Activated CD8-positive, alpha-beta T cell treated with anti-CD3 and anti-CD28 coated beads for 36 hours (primary cell): ENCODE measurements at places on chromosomes 1 and 21.

DNA sequence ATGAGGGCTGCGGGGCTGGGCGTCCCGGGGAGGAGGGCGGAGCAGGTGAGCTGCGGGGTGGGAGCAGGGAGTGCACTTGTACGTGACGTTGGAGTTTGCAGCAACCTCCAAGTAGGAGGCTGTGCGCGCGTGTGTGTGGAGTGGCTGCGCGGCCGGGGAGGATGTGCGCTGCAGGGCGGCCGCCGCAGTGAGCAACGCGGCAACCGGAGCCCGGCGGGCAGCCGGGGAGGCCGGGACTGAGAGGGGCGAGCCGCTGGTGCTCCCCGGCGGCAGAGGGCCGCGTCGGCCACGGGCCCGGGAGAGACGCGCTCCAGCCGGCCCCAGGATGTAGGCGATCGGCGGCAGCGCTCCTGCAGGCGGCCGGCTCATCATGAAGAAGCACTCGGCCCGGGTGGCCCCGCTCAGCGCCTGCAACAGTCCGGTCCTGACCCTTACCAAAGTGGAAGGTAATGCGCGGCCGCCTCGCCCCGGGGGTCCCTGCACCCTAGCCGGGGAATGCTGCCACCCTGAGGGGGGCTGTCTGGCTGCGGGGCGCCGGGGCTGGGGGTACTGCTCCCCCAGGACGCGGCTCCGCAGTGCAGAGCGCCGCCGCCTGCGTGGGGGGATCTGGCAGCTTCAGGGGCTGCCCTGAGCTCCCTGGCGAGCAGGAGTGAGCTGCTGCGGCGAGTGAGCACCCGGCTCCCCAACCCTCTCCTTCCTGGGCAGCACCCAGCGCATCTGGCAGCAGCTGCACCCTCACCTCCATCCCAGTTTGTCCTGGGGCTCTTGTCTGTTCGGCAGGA lies 158.9 kb upstream of the COA6 start:
- DNase-seq, result peak; percentile 36

DNA sequence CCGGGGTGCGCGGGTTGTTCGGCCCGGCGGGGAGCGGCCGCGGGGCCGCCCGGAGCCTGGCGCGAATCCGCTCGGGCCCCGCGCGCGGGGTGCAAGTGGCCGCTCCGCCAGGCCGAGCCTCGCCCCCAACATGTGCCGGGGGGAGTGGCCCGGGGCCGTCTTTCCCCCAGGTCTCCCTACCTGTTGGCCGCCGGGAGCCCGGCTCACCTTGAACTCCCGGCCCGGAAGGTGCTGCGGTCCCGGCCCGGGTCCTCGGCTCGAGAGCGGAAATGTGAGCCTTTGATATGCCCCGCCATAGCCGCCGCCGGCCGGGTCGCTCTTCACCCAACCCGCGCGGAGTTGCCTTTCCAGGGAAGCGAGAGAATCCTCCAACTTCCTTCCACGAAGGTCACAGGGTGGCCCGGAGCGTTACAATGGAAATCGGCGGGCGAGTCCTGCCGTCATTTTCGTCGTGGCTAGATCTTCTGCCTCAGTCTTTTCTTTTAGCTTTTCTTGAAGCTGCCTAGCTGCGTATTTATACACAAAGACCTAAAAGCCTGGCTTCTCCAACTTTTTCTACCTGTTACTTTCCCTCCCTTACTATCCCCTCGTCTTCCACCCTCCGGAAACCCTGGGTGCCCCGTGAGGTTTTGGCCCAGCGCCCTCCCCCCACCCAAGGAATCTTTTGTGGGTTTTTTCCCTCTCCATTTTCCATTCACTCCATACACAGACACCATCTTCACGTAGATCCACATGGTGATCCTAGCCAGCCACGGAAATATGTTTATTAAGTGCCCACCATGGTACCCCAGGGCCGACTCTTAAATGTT lies 867 bp downstream of the PTGFRN start:
- DNase-seq, result peak; percentile 60

DNA sequence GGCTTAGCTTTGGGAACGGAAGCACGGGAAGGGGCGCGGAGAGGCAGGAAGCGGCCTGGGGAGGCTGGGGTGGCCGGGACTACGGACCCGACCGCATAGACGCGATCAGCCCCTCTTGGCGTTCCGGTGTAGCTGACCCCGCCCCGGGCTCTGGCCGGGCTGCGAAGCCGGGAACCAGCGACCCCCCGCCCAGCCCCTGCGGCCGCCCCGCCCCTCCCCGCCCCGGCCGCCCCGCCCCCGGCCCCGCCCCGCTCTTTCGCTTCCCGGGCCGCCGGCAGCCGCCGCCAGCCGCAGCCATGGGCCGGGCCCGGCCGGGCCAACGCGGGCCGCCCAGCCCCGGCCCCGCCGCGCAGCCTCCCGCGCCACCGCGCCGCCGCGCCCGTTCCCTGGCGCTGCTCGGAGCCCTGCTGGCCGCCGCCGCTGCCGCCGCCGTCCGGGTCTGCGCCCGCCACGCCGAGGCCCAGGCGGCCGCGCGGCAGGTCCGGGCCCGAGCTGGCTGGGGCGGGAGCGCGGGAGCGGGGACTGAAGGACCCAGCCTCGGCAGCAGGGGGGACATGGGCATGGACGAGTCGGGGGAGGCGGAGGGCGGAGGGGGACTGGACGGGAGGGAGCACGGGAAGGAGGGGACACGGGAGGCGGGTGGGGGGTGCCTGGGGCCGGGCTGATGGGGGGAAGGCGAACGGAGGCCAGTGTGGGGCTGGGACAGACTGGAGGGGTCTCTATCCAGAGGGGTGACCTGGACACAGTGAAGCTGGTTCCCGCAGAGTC lies at the start of gene SELENON:
Gene SELENON, plus strand, starts transcription at position 259 of the 768 bp plus-strand sequence. Its CDS starts 38 bp downstream, at position 297.
- DNase-seq, result peak; percentile 27

GRCh38 chr1:230469271-230469670 lies 43.1 kb upstream of the PGBD5 start:
- DNase-seq, result no peak
